ENCODE measurements at places on chromosomes 13 and 19.

GRCh38 chr19:55700813-55701212 is 25.8 kb downstream of the EPN1 start:
- no peak for DNase-seq

DNA sequence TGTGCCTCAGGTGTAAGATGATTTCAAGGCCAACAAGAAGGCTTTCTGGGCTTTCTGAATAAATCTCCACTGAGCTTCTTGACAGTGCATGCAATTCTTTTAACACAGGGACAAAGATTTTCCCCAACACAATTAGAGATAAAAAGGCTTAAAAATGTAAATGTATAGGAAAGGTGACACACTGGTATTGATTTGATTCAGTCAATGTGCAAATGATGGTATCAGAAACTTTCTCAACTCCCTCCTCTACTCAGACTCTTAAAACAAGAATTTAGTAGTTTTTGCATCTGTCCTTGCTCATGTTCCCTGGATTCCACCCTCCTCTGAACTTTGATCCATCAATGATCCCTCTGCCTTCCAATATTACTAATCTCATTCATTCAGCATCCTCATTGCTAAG is 111.6 kb upstream of the FNDC3A start:
- no peak for DNase-seq

- DNase-seq: peak; percentile 52
Observed at GRCh38 chr13:31951215-31951678, 80.3 kb upstream of the FRY start.

DNA sequence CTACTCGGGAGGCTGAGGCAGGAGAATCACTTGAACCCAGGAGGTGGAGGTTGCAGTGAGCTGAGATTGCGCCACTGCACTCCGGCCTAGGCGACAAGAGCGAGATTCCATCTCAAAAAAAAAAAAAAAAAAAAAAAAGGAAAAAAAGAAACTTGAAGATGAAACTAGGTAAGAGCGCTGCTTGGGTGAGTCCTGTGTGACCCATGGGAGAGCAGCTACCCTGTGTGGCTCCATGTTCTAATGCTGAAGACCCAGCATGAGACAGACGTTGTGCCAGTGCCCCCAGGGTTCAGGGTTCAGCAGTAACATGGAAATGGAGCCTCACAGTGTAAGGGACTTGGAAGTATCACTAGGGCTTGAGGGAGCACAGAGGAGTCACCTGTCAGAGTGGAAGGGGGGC is 5.9 kb downstream of the ZNF784 start:
- DNase-seq: no peak

GRCh38 chr13:93413972-93414717 is 187.5 kb downstream of the GPC6 start:
- DNase-seq: no peak

GRCh38 chr13:98484289-98485219 is 92.4 kb downstream of the STK24 start:
- peak; percentile 71 for DNase-seq

GRCh38 chr19:31146546-31147183 is 202.6 kb downstream of the TSHZ3 start:
- DNase-seq: no peak

DNA sequence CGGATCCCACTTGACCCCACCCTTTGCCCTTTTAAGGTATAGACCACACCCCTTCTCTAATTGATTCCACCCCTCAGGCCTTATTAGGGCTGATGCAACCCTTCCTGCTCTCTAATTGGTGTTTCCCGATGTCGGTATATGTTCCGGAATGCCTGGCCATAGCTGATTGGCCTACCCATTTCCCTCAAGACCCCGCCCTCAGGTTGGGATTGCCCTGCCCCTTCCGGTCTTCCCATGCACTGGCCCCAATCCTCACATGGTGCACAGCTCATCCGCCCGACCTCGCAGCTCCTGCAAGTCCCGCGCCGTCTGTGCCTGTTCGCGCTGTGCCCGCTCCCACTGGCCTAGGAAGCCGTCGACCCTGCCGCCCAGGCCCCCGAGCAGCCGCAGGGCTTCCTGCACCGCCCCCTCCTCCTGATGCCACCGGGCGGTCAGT is 18.1 kb downstream of the TSKS start:
- no peak for DNase-seq

GRCh38 chr19:46514589-46515289 is 19.1 kb upstream of the PNMA8B start:
- no peak for DNase-seq

DNA sequence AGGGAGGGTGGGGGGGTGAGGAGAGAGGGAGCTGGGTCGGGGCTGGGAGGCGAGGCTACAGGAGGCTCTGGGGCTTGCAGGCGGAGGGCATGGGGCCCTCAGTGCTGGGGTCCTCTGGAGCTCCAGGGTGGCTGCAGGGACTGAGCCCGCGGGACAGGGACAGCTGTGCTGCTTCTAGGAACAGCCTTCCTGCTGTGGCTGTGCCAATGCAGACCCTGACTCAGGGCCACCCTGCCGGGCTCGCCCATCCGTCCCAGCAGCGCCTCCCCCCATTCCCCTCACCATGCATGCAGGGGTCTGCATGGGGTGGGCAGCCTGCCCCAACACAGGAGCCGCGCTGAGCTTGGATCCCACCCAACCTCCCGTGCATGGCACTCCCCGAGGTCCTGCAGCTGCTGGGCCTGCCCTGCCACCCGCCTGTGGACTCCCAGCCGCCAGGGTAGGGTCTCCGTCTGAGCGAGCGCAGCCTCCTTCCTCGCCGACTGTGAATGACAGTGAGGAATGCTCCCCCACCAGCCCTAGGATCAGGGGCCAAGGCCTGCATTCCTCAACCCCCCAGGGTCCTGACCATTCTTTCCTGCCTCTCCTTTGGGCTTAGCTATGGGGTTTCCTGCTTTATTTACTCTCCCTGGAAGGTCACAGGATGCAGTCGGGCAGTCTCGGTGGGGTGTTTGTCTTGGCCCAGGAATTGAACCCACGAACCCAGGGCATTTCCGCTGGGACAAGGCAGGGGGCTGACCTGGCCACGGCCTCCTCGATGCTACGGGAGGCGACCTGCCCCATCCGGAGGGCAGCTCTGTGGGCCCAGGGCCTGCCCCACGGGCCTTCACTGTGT is 23.4 kb downstream of the CEBPG start:
- DNase-seq: no peak

- no peak for DNase-seq
Observed at GRCh38 chr19:2268480-2268830, 12.2 kb upstream of the JSRP1 start.
